ENCODE measurements at places on chromosomes 2 and 18.
A peak's percentile ranks its signal among the peaks of the same experiment; 100 is the strongest.

DNA sequence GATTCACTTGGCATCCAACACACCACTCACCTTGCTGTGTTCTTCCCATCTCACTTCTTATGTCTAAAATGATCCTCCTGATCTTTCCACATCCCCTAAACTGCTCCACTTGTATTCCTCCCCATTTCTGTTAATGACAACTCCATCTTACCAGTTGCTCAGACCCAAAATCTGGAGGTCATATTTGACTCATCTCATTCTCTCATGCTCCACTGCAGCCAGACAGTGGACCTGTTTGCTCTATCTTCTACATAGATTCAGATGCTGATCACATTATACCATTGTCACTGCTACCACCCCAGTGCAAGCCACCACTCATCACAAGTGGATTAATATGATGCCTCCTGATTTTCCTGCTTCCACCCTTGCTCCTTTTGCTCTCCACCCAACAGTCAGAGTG, 7.9 kb upstream of the NABP1 start:
- no peak for DNase-seq

DNA sequence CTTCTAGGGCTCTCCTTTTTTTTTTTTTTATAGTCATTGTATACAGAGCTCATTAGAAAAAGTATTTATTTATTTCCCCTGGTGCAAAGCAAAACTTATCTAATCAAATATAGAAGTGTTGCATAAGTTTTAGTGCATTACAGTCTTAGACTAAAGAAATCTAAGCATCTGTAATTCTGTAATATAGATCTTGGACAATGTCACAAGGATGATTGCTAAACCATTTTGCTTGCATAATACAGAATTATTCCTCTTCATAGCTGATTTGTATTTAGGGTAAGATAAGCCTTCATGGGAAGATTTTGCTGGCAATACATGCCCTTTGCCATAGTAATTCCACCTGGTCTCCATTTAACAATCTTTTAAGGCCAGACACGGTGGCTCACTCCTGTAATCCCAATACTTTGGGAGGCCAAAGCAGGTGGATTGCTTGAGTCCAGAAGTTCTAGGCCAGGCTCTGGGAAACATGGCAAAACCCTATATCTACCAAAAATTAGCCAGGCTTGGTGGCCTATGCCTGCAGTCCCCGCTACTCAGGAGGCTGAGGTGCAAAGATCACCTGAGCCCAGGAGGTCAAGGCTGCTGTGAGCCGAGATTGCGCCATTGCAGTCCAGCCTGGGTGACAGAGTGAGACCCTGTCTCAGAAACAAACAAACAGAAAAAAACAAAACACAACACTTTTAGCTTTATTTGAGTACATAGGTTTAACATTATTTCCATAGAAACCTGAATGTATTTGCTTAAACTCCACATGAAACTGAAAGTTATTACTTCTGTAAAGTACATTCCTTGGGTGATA, 2.2 kb upstream of the ACADL start:
- no peak for DNase-seq

DNA sequence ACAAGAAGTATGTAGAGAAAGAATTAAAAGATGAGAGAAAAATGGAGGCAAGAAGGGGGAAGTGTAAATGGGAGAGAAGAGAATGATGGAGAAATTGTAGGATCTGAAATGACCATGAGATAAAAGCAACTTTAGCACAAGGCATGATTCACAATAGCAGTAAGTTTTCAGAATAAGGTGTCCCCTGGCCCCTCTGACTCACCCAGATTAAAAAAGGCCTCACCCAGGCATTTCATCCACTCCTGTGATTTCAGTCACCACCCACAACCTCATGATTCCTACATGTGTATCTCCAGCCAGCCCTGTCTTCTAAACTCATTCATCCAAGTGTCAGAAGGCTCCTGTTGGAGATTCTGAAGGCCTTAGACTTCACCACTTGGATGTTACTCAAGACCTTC, 56.6 kb downstream of the SP100 start:
- DNase-seq = peak; percentile 37

- DNase-seq = no peak
Measured at GRCh38 chr2:66024391-66024790, 410.5 kb upstream of the MEIS1 start.

GRCh38 chr2:38267270-38267925, 109.7 kb downstream of the ATL2 start:
- no peak for DNase-seq

DNA sequence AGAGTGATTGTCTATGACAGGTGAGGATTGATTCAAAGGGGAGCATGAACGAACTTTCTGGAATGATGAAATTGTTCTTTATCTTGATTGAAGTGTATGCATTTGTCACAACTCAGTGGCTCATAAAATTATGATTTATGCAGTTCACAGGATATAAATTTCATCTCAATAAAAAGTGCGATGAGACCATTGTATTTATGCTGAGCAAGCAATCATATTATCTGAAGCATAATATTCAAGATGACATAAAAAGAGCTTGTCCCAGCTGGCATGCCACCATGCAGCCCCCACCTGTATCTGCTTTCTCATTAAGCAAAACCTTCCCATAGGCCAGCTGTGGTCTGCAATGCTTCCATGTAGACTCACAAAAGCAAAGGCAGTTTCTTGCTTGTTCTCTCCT, 49.6 kb upstream of the TEX51 start:
- no peak for DNase-seq

GRCh38 chr2:10285191-10285555, 17.5 kb upstream of the HPCAL1 start:
- DNase-seq = no peak

DNA sequence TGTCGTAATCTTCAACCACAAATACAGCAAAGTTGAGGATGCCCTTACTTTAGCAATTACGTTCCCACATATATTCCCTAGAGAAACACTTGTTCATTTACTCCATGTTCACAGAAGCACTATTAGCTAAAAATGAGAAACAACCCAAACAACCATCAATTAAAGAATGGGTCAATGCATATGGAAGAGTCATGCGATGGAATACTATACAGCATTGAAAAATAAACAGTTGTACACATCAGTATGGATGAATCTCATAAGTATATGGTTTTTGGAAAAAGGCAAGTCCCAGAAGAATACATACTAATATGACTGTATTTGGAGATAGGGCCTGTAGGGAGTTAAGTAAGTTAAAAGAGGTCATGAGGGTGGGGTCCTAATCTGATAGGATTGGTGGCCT, 6.3 kb downstream of the GPR148 start:
- no peak for DNase-seq

DNA sequence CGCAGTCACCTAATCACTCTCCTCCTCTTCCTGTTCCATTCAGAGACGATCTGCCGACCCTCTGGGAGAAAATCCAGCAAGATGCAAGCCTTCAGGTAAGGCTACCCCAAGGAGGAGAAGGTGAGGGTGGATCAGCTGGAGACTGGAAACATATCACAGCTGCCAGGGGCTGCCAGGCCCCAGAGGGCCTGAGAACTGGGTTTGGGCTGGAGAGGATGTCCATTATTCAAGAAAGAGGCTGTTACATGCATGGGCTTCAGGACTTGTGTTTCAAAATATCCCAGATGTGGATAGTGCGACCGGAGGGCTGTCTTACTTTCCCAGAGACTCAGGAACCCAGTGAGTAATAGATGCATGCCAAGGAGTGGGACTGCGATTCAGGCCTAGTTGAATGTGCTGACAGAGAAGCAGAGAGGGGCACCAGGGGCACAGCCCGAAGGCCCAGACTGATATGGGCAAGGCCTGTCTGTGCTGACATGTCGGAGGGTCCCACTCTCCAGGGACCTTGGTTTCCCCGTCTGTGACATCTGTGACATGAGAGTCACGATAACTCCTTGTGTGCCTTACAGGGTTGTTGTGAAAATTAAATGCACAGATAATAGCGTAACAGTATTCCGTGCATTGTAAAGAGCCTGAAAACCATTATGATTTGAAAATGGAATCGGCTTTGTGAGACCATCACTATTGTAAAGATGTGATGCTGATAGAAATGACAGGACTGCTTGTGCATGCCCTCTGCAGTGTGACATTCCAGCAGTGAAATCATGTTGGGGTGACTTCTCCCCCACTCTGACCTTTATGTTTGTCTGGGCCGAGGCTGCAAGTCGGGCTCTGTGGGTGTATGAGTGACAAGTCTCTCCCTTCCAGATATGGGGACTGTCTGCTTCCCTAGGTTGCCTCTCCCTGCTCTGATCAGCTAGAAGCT, 510 bp downstream of the IL1RN start:
- DNase-seq = no peak

DNA sequence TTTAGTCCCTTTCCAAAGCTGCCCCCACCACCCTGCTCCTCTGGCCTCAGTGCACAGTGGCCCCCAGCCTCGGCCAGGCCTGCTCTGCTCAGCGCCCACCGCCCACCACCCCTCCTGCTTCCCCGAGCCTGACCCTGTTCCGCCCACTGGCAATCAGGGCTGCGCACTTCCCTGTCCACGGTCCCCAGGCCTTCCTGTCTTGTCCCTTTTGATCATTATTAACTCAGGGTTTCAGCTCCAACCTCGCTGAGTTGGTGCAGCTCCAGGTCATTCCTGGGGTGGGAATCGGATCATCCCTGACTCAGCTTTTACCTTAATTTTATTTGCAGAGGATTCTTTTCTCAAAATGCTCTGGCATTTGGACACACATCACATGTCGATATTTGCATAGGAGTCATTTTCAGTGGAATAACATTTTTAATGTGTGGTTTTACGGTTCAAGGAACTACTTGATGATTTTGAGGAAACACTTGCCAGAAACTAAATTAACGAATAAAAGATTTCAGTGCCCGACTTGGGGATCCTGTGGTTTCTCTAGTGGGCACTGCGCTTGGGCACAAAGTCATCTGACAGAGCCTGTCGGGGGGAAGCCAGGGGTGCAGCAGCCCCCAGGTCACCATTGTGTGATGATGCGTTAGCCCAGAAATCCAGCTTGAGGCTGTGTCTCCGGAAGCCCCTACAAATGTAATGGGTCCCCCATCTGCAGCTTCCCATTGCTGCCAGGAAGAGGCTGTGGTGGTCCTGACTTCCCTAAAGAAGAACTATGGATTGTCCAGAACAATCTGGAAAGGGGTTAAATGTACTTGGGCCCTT, 1.0 kb upstream of the ESPNL start:
- DNase-seq = no peak

- DNase-seq = no peak
Measured at GRCh38 chr2:73285159-73285739, 971 bp upstream of the FBXO41 start.

GRCh38 chr2:109538546-109538945, 75.2 kb downstream of the SEPTIN10 start:
- no peak for DNase-seq
